Osteocyte (in vitro differentiated cells): ENCODE measurements at places on chromosomes 1 and 21. TPM values are rescaled to one million over a fixed set of nuclear protein-coding genes. Genes with fewer than 3 reads are reported as not detected.

Gene POLR3GL
- total RNA-seq, result 21.7 and 22.4 TPM in 2 replicates

GRCh38 chr1:18568489-18568888 is 62.2 kb upstream of the PAX7 start:
- no peaks in the 10 kb centered on the region for H3K4me1 ChIP-seq
- DNase-seq, result no peak
- H3K36me3 ChIP-seq, result no peaks in the 10 kb centered on the region

Gene PLA2G2D
- not detected in 2 replicates for total RNA-seq

GRCh38 chr1:237851210-237851845 is 39.4 kb downstream of the ZP4 start:
- H3K4me1 ChIP-seq, result no peaks in the 10 kb centered on the region
- H3K36me3 ChIP-seq, result no peaks in the 10 kb centered on the region
- no peak for DNase-seq
- H3K4me3 ChIP-seq, result no peak overlapping the region
- no peak overlapping the region for H3K27ac ChIP-seq
- no peaks in the 10 kb centered on the region for H3K27me3 ChIP-seq

Gene PKP1
- total RNA-seq, result not detected in 2 replicates

GRCh38 chr1:33111965-33112364 is 31.0 kb downstream of the AZIN2 start:
- H3K4me1 ChIP-seq, result no peaks in the 10 kb centered on the region
- no peak for DNase-seq
- H3K27me3 ChIP-seq, result no peaks in the 10 kb centered on the region
- H3K27ac ChIP-seq, result no peak overlapping the region
- H3K36me3 ChIP-seq, result peaks cover 14% of the 10 kb centered on the region

DNA sequence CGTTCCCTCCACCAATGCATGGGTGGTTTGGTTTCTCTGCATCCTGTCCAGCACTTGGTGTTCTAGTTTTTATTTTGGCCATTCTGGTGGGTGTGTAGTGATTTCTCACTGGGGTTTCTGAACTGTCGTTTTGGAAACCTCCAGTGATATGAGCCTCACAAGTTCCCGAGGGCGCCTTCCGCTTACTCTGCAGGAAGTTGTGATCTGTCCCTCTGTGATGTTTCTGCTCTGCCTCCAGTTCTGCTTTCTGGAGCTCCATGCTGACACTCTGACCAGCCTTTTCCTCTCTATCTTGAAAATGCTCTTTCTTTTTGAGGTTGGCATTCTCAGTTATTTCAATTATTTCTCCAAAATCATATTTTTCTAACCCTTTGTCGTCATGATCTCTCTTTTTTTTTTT is 111.6 kb downstream of the PLD5 start:
- H3K27me3 ChIP-seq, result no peaks in the 10 kb centered on the region
- H3K36me3 ChIP-seq, result no peaks in the 10 kb centered on the region
- no peak for DNase-seq
- no peak overlapping the region for H3K27ac ChIP-seq

DNA sequence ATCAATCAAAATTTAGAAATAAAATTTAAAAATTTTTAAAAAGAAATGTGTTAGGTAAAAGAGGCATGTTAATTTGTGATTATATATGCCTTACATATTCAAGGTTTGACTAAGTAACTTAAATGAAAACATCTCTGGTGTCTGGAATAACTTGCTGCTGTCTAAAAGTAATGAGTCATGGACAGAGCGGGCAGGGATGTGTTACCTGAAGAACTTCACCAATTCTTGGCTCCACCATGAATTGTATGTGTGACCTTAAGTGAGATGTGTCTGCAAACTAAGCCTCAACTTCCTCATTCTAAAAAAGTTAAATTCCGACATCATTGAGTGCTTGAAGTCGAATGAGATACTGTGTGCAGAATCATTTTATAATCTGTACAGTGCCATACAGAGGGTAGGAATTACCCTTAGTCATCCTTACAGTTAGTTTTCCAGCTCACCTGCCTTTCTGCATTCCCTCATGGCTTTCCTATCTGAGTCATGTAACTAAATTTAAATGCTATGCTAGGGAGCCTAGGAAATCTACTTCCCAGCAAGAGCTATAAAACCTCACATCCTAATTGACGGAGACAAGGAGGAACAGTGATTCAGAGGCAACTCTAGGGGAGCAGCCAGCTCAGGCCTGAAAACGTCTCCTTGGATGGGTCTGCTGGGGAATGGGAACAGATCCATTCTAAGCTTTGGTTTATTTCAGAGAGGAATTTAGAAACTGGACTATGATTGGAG is 100.7 kb upstream of the TSPAN2 start:
- no peak overlapping the region for H3K4me3 ChIP-seq
- H3K27ac ChIP-seq, result peak overlapping the region; percentile 60
- no peak for DNase-seq
- H3K36me3 ChIP-seq, result no peaks in the 10 kb centered on the region
- peaks cover 41% of the 10 kb centered on the region for H3K4me1 ChIP-seq

DNA sequence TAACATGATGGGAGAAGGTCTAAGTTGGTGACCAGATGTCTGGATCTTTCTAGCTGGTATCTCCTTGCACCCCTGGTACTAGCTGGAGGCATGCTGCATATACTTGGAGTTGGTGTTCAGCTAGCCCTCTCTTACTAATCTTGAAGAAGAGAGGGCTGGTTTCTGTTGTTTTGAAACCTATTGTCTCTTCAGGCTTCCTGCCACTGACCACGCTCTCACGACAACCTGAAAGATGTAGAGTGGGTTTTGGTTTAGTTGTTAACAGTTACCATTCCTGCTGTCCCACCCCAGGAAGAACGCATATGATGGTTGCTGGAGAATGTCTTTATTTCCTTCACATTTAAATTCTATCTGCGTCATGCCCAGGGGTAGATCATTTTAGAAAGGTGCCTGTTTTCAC is 3.6 kb downstream of the MAN1C1 start:
- H3K27ac ChIP-seq, result no peak overlapping the region
- H3K4me1 ChIP-seq, result peaks cover 47% of the 10 kb centered on the region
- peak; percentile 15 for DNase-seq
- peak overlapping the region; percentile 84 for H3K4me3 ChIP-seq

DNA sequence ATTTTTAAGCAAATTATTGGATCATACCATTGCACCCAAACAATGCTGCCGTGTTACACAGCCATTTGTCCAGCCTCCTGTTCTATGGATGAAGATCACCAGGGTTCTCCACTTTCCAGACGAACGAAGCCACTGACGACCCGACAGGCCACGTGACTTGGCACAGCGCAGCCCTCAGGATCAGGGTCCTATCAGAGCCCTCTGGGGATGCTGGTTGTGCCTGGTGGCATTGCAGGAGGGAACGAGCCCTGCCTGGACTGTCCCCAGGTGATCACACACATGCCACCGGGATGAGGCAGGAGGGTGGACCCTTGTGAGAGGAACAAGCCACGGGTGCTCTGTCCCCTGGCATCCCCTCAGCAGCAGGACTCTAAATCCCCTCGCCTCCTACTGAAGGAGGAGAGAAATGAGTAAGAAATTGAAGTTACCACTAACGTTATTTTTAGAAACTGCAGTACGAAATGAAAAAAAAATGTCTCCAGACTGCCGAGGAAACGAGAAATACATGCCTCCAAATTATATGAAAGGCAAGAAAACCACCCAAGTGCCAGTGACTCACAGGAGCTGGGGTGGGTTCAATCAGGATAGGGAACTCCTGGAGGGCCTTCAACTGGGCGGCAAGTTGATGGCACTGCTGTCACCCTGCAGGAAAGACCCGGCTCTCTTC is 58.7 kb upstream of the PDE9A start:
- H3K4me1 ChIP-seq, result no peaks in the 10 kb centered on the region
- H3K4me3 ChIP-seq, result no peak overlapping the region
- no peak overlapping the region for H3K27ac ChIP-seq
- DNase-seq, result no peak
- H3K27me3 ChIP-seq, result peaks cover 7% of the 10 kb centered on the region

Gene A3GALT2
- 0.35 TPM in 1 of 2 replicates, not detected in the other for total RNA-seq

DNA sequence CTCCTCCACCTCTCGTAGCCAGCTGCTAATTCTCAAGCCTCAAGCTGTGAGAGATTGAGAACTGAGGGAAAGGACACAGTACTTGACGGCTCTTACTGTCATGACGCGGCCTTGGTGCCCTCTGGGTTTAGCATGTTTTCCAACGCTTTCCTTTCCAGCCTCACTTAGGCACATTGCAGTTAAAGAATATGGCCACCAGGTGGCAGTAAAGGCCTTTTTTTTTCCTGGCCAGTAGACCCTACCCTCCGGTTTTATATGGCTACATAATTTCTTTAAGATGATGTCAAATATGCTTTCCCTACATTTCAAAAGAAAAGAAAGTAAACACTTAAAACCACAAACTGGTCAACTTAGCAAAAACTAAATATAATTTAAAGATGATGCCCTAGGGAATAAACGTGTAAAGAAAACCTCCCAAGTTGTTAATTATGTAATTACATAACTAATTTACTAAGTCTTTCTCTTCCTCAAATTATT is 56.8 kb upstream of the PRDX6 start:
- H3K4me3 ChIP-seq, result no peak overlapping the region
- H3K27me3 ChIP-seq, result no peaks in the 10 kb centered on the region
- H3K36me3 ChIP-seq, result no peaks in the 10 kb centered on the region
- H3K4me1 ChIP-seq, result peaks cover 8% of the 10 kb centered on the region
- H3K27ac ChIP-seq, result peak overlapping the region; percentile 65

- H3K4me3 ChIP-seq, result no peak overlapping the region
- H3K36me3 ChIP-seq, result no peaks in the 10 kb centered on the region
- peaks cover 25% of the 10 kb centered on the region for H3K4me1 ChIP-seq
- no peak for DNase-seq
Observed at GRCh38 chr21:22395965-22396364, 1397.8 kb downstream of the NCAM2 start.

- no peaks in the 10 kb centered on the region for H3K27me3 ChIP-seq
- no peak for DNase-seq
- H3K36me3 ChIP-seq, result peaks cover 21% of the 10 kb centered on the region
- no peak overlapping the region for H3K27ac ChIP-seq
Observed at GRCh38 chr1:93468662-93469061, 20.7 kb downstream of the FNBP1L start.

DNA sequence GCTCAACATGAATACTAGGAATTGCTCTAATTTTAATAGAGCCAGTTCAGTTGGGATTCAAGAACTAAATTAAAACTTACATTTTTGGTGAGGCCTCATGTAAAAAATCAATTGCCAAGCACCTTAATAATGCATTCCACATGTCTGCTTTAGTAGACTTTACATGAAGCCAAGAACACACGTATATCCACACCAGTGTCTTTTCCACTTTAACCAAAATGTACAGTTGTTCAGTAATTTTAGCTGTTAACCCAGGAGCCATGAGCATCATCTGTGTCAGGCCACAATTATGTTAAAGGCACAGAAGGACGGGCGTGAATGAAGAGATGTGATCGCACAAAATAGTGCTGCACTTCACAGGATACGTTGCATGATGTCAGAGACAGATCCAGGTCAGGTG is 136.7 kb downstream of the TLR5 start:
- no peak overlapping the region for H3K4me3 ChIP-seq
- H3K36me3 ChIP-seq, result peaks cover 24% of the 10 kb centered on the region
- peaks cover 26% of the 10 kb centered on the region for H3K4me1 ChIP-seq
- DNase-seq, result no peak
- H3K27ac ChIP-seq, result no peak overlapping the region

- H3K27me3 ChIP-seq, result no peaks in the 10 kb centered on the region
- no peaks in the 10 kb centered on the region for H3K36me3 ChIP-seq
- H3K4me3 ChIP-seq, result no peak overlapping the region
- peaks cover 9% of the 10 kb centered on the region for H3K4me1 ChIP-seq
Observed at GRCh38 chr1:17161137-17161740, 42.0 kb upstream of the PADI2 start.

Gene GTF2B
- total RNA-seq, result 25.5 and 27.3 TPM in 2 replicates

DNA sequence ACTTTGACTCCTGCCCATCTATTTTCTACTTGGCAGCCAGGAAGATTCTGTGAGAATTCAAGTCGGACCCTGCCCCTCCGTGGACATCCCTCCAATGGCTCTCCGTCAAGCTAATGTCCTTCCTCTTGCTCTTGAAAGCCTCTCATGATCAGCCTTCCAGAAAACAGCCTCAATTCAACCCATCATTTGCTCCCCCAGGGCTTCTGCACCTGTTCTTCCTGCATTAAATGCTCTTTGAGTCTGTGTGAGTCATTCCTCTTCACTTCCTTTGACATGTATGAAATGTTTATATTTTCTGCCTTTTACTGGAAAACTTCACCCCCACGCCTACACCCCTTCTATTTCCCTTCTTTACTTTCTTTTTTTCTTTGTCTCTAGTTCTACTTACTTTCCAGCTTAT is 734.1 kb upstream of the ZP4 start:
- no peak for DNase-seq
- no peaks in the 10 kb centered on the region for H3K27me3 ChIP-seq
- peaks cover 17% of the 10 kb centered on the region for H3K4me1 ChIP-seq
- no peak overlapping the region for H3K27ac ChIP-seq
- no peak overlapping the region for H3K4me3 ChIP-seq
- no peaks in the 10 kb centered on the region for H3K36me3 ChIP-seq

DNA sequence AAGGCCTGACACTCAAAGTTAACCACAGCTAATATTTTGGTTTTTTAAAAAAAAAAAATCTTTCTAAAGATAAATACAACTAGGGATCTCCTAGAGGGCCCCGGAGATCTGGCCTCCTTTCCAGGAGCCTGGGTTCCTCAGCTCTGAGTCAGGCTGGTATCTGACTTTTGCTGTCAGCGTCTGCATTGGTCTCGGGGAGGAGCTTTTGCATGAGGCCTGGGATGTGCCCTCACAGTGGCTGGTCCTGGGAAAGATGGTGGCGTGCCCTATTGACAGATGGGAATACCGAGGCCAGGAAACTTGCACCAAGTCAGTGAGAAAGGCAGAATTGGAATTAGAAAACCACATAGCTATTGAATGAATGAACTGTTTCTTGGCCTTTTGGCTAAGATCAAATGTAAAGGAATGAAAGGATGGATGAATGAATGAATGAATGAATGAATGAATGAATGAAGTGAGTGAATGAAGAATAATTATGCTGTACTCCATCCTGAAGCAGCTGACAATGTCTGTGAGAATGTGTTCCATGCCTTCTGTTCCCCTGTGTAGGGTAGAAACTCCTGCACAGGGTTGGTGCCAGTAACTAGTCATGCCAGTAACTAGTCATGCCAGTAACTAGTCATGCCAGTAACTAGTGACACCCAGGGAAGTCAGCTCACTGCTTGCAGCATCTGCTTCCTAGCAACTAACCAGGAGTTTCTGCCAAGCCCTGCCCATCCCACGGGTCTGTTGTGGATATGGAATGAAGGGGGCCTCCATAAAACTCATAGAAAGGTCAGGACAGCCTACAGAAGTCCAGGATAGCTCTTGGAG is 242.5 kb upstream of the VAMP3 start:
- no peaks in the 10 kb centered on the region for H3K27me3 ChIP-seq
- no peaks in the 10 kb centered on the region for H3K36me3 ChIP-seq
- no peak for DNase-seq
- H3K27ac ChIP-seq, result peak overlapping the region; percentile 59
- no peak overlapping the region for H3K4me3 ChIP-seq

DNA sequence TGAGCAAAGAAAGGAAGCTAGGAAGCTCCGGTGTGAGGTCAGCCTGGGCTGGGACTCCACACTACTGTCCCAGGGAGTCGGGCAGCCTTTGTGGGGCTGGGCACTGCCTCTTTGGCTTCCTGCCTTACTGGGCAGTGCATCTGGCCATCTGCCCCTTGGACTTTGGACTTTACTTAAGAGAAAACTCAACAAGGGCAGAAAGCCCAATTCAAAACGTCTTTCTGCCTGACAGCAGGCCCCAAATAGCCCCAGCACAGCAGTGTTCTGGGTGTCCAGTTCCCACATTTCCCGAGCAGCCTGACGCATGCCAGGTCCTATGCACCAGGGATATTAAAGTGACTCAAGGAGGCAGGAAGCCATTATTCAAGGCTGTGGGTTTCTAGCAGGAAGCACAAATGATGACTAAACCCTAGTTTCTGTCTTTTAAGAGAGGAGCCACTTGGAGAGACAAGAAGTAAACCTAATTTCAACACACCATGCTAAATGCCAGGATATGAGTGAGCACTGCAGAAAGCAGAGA is 37.9 kb upstream of the EDEM3 start:
- DNase-seq, result no peak
- peaks cover 3% of the 10 kb centered on the region for H3K36me3 ChIP-seq
- no peaks in the 10 kb centered on the region for H3K27me3 ChIP-seq
- peaks cover 17% of the 10 kb centered on the region for H3K4me1 ChIP-seq
- H3K27ac ChIP-seq, result peak overlapping the region; percentile 51
- no peak overlapping the region for H3K4me3 ChIP-seq
